ENCODE measurements at places on chromosomes 4 and X. TPM values are rescaled to one million over a fixed set of nuclear protein-coding genes. Genes with fewer than 3 reads are reported as not detected.

DNA sequence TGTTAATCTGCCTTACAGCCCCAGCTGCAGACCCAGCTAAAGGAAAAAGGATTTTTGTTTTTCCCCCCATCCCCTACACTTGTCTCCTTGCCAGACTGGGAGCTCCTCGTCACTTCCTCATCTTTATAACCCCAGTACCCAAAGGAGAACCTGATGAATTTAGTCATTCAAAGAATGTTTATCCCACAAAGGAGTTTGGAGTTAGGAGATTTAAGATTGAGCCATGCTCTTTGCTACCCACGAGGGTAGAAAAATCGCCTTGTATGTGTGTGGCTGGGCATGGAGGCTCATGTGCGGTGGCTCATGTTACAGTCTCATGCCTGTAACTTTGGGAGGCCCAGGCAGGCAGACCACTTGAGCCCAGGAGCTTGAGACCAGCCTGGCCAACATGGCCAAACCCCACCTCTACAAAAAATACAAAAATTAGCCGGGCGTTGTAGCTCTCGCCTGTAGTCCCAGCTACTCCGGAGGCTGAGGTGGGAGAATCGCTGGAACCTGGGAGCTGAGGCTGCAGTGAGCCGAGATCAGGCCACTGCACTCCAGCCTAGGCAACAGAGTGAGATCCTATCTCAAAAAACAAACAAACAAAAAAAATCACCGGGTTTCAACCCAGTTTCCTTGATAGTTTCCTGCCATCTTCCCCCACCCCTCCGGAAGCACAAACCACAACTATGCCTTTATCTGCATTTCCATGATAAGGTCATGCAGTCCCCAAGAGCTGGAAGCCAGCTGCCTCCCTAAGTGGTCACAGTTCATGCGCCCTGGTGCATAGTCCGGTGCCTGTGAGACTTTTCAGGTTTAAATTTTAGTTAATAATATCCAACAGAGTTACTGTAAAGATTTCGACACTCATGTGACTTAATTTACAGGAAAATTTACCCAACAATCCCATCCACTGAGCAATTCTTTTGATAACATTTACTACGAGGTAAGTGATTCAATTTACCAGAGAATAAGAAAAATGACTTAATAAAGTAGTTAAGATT, 1.5 kb downstream of the CFAP97 start:
- peak; percentile 42 for DNase-seq

TEC gene
- total RNA-seq = 1.5 TPM

DNA sequence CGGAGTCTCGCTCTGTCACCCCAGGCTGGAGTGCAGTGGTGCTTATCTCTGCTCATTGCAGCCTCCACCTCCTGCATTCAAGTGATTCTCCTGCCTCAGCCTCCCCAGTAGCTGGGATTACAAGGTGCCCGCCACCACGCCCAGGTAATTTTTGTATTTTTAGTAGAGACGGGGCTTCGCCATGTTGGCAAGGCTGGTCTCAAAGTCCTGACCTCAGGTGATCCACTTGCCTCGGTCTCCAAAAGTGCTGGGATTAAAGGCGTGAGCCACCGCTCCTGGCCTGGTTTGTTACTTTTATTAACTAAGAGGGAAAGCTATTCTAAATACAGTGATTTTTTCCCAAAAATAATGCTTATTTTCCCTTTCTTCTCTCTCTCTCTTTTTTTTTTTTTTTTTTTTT, 866 bp upstream of the CENPE start:
- DNase-seq = no peak

SRPX2 gene
- total RNA-seq = 18.2 TPM

DNA sequence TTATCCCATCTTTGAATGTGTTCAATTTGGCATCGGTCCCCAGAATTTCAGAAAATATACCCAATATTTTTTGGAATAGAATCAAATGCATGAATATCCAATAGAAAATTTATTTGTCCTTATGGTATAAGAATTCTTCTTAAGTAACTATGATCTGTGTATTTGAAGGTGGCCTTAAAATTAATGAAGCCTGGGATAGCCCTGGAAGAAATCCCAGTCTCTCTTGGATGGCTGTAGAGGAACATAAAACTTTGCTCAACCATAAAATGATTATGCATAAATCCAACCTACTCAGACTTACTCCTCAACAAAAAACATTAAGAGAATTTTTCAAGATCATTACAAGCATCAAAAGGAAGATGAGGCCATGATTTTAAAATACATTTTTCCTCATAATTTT, 269.4 kb upstream of the SMIM31 start:
- DNase-seq = no peak

GRCh38 chr4:183968502-183968901, 63.4 kb downstream of the STOX2 start:
- no peak for DNase-seq

Measured in fibroblast of lung (primary cell).